Testis (tissue), 5 donors: ENCODE measurements at places on chromosomes 5 and 9. TPM values are rescaled to one million over a fixed set of nuclear protein-coding genes. Genes with fewer than 3 reads are reported as not detected.
A peak's percentile ranks its signal among the peaks of the same experiment; 100 is the strongest.

- H3K27ac ChIP-seq = no peak overlapping the region
- H3K4me1 ChIP-seq = no peaks in the 10 kb centered on the region
- H3K36me3 ChIP-seq = no peaks in the 10 kb centered on the region
- H3K4me3 ChIP-seq = no peak overlapping the region
- no peaks in the 10 kb centered on the region for H3K27me3 ChIP-seq
- DNase-seq = no peak
These were observed 161.8 kb upstream of the MAP1B start for GRCh38 chr5:71945436-71945835.

GRCh38 chr5:902129-902916, 9.6 kb downstream of the TRIP13 start:
- H3K4me3 ChIP-seq = no peak overlapping the region
- no peak overlapping the region for H3K27ac ChIP-seq
- H3K4me1 ChIP-seq = no peaks in the 10 kb centered on the region
- peak; percentile 10 for DNase-seq
- no peaks in the 10 kb centered on the region for H3K27me3 ChIP-seq

DNA sequence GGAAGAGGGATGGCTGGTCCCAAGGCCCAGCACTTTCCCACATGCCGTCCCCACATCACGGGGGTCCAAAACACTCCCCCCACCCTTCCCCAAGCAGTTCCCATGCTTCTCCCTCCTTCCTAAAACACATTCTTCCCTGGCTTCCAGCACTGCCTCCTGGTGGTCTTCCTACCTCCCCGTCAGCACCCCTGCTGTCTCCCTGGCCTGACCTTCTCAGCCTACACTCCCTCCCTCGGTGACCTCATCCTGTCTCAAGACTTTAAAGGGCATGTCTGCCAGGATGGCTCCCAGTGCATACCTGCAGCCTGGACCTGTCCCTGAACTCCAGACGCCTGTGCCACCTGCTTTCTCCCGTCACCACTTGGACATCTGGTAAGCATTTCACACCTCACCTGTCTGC, 4.3 kb upstream of the NCS1 start:
- H3K27me3 ChIP-seq = no peaks in the 10 kb centered on the region
- no peaks in the 10 kb centered on the region for H3K4me1 ChIP-seq
- no peak overlapping the region for H3K27ac ChIP-seq
- no peak for DNase-seq
- no peaks in the 10 kb centered on the region for H3K36me3 ChIP-seq
- H3K4me3 ChIP-seq = no peak overlapping the region

DNA sequence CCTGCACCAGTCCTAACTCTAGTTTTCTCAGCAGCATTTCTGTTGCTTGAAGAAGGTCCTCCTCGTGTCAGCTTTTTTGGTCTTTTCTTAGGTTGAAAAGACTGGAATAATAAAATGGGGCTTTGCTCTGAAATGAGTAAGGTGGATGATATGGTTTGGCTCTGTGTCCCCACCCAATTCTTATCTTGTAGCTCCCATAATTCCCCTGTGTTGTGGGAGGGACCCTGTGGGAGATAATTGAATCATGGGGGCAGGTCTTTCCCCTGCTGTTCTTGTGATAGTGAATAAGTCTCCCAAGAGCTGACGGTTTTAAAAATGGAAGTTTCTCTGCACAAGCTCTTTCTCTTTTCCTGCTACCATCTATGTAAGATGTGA, 53.6 kb downstream of the LIX1 start:
- H3K4me3 ChIP-seq = no peak overlapping the region
- H3K36me3 ChIP-seq = no peaks in the 10 kb centered on the region
- no peaks in the 10 kb centered on the region for H3K27me3 ChIP-seq
- no peak for DNase-seq

- DNase-seq = peak; percentile 80
- no peaks in the 10 kb centered on the region for H3K27me3 ChIP-seq
- no peaks in the 10 kb centered on the region for H3K4me1 ChIP-seq
- H3K27ac ChIP-seq = peak overlapping the region; percentile 97
- peak overlapping the region; percentile 76 for H3K4me3 ChIP-seq
These were observed 885 bp downstream of the MPDZ start for GRCh38 chr9:13278368-13279246.

DNA sequence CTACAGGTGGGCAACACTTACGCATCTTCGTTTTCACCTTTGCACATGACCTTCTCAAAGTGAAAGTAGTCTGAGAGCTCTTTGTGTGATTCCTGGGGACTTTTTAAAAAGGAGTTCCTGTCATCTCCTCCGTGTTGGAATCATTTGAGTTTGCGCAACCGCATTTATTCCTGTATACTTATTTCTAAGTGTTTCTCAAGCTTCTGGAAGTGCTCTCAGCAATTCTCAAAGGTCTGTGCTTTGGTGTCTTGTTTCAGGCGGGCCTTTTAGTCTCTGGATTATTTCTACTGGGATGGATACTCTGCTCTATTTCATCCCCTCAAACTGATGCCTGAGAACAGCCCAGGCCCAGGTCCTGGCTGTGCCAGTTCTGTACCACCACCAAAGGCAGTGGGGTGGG, 226.5 kb upstream of the TUT7 start:
- H3K36me3 ChIP-seq = no peaks in the 10 kb centered on the region
- H3K4me1 ChIP-seq = no peaks in the 10 kb centered on the region
- H3K27me3 ChIP-seq = no peaks in the 10 kb centered on the region
- no peak for DNase-seq

GRCh38 chr5:101346906-101347305, 443.8 kb upstream of the ST8SIA4 start:
- no peaks in the 10 kb centered on the region for H3K4me1 ChIP-seq
- no peaks in the 10 kb centered on the region for H3K36me3 ChIP-seq
- no peak overlapping the region for H3K4me3 ChIP-seq
- no peaks in the 10 kb centered on the region for H3K27me3 ChIP-seq

GRCh38 chr9:98998441-98999151, 54.9 kb downstream of the COL15A1 start:
- no peaks in the 10 kb centered on the region for H3K36me3 ChIP-seq
- no peak overlapping the region for H3K4me3 ChIP-seq
- H3K27ac ChIP-seq = peak overlapping the region; percentile 0
- DNase-seq = peak; percentile 89

The CDC42SE2 gene
- 72.8 TPM for total RNA-seq

DNA sequence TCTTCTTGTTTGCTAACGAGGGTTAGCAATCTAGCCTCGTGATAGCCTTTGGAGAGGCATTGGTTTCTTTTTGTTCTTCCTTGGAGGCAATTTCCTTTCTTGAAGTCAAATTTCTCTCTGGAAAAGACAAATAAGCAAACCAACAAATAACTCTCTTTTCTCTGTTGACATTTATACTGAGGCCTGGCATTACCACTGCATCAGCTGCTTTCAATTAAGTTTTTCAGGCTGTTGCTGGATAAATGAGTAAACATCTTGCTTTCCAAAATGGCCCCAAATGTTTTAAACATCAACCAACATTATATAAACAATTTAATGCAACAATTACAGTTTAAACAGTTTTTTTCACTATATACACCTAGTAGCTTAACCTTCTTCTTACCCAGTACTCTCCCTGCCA, 264.4 kb downstream of the HTR1A start:
- no peaks in the 10 kb centered on the region for H3K4me1 ChIP-seq
- H3K27me3 ChIP-seq = no peaks in the 10 kb centered on the region
- H3K27ac ChIP-seq = no peak overlapping the region
- H3K36me3 ChIP-seq = no peaks in the 10 kb centered on the region

The DHX29 gene
- total RNA-seq = 19.0 TPM

The FOXD4 gene
- total RNA-seq = 1.2 TPM

- H3K36me3 ChIP-seq = no peaks in the 10 kb centered on the region
- no peaks in the 10 kb centered on the region for H3K27me3 ChIP-seq
- H3K4me1 ChIP-seq = no peaks in the 10 kb centered on the region
- H3K27ac ChIP-seq = no peak overlapping the region
- H3K4me3 ChIP-seq = no peak overlapping the region
- no peak for DNase-seq
These were observed 25.7 kb downstream of the SYK start for GRCh38 chr9:90827181-90827871.

DNA sequence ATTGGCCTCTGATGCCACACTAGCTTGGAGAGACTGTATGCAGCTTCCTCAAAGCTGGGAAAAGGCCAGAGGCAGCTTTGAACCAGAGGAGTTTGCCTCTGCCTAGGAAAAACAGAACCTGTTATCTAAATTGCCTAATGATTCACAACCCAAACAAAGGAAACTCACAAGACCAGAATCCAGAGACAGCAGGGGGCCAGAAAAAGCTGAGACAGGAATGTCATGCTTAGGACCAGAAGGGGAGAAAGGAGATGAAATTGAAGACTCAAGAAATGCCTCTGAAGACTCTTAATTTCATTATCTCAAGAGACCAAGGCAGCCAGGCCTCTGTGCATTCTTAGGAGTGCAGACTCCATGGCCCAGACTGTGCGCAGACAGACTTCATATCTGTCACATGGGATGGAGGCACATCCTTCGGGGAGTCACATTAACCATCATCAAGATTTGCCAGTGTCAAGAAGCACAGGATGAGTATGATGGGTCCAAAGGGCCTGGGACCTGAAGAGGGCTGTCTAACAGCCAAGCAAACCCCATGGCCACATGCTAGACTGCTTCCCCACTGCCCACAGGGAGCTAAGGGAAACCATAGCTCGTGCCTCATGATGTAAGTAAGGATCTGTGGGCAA, 57.3 kb downstream of the ARSB start:
- no peaks in the 10 kb centered on the region for H3K4me1 ChIP-seq
- DNase-seq = no peak
- no peaks in the 10 kb centered on the region for H3K36me3 ChIP-seq
- H3K27me3 ChIP-seq = no peaks in the 10 kb centered on the region
- no peak overlapping the region for H3K4me3 ChIP-seq
- H3K27ac ChIP-seq = no peak overlapping the region

GRCh38 chr9:33794560-33794959, 801 bp upstream of the PRSS3 start:
- H3K27me3 ChIP-seq = no peaks in the 10 kb centered on the region
- DNase-seq = no peak
- H3K4me3 ChIP-seq = no peak overlapping the region

The BTNL3 gene
- total RNA-seq = 4.1 TPM
